Naive thymus-derived CD8-positive, alpha-beta T cell (primary cell): ENCODE measurements at places on chromosomes 5 and 9. TPM values are rescaled to one million over a fixed set of nuclear protein-coding genes. Genes with fewer than 3 reads are reported as not detected.

The C8G gene
- not detected for polyA plus RNA-seq

The LSM11 gene
- 0.36 TPM for polyA plus RNA-seq

The UNC5A gene
- polyA plus RNA-seq = not detected

The TAS2R1 gene
- not detected for polyA plus RNA-seq

The TICAM2 gene
- not detected for polyA plus RNA-seq

The COL23A1 gene
- 0.10 TPM for polyA plus RNA-seq

The NTNG2 gene
- 0.96 TPM for polyA plus RNA-seq
